Activated naive CD8-positive, alpha-beta T cell treated with anti-CD3 and anti-CD28 coated beads, Interleukin-2, amount 50 U/mL, for 24 hours (primary cell): ENCODE measurements at places on chromosomes 13 and 19.

- DNase-seq: no peak
Observed at GRCh38 chr13:43572656-43573360, 214.0 kb downstream of the ENOX1 start.

- peak; percentile 94 for DNase-seq
Observed at GRCh38 chr19:18000915-18001776, 6.8 kb upstream of the ARRDC2 start.

GRCh38 chr13:44718467-44718866, 142.3 kb upstream of the TSC22D1 start:
- DNase-seq: no peak

GRCh38 chr13:43126420-43126819, 103.0 kb downstream of the DNAJC15 start:
- DNase-seq: no peak

DNA sequence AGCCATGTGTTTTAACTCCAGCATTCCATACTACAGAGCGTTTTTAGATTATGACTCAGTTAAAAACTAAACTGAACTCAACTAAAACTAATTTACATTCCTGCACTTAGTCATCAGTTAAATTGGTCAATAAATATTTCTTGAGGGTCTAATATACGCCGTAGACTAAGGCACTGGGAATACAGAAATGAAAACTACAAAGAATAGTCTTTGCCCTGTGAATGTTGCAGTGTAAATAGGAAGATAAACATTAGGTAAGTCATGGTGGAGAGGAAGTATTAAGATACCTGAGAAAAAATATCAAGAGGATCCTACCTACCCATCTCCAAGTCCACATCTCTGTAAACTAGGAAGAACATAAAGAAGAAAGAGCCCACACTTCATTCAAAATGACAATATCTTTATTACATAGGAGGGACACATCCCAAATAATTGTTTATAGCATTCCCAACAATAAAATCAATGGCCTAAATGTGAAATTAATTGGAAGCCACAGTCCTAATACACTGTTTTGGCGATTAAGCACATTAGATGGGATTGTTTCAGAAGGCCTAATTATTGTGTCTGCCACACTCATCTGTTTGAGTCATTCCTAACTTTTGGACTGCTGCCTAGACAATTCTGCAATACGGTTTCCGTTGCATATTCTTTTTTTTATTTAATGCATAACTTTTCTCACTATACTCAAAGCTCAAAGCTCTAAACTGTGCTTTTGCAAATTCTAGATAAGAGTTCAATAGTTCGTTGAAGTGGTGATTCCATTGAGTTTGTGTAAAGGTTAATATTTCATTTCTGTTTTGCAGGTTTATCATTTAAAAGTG, 52.9 kb downstream of the MBNL2 start:
- no peak for DNase-seq

DNA sequence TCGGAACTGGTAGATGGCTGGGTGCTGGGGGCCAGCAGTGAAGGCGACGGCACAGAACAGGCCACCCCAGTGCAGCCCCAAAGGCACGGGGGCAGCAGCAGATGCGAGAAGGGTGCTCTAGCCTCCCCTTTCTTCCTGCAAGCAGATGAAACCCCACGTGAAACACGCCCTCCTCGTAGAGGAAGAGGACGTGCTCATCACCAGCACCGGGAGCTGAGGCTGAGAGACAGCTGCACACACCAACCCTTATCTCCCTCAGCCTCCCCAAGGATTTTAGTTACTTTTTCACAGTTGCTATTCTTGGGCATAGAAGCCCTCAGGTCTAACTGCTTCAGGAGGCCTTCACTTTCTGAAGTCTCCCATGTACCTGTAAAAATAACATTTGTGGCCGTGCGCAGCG, 11.9 kb downstream of the ZNF787 start:
- no peak for DNase-seq

GRCh38 chr13:71169180-71169579, 697.8 kb downstream of the DACH1 start:
- DNase-seq: no peak

- DNase-seq: no peak
Observed at GRCh38 chr19:2097886-2098327, 1.2 kb downstream of the IZUMO4 start.

- DNase-seq: no peak
Observed at GRCh38 chr13:111399776-111400538, 79.5 kb downstream of the TEX29 start.

DNA sequence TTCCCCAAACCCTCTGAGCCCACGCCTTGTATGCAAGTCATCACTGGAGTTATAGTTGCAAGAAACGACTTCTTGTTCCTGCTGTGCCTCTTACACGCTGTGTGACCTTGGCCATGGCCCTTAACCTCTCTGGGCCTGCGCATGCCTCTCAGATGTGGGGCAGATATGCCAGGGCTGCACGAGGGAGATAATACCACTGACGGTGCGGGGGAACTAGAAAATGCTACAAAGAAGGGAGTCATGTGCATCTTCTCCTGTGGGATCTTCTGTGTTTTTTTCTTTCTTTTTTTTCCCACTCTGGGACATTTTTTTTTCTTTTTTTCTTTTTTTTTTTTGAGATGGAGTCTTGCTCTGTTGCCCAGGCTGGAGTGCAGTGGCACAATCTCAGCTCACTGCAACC, 4.3 kb upstream of the SAMD1 start:
- DNase-seq: no peak
